ENCODE measurements at places on chromosomes 7 and 10.
A peak's percentile ranks its signal among the peaks of the same experiment; 100 is the strongest.

GRCh38 chr10:97019213-97019844, 166.4 kb downstream of the SLIT1 start:
- DNase-seq = no peak

- DNase-seq = no peak
Observed at GRCh38 chr10:1527951-1528350, 209.4 kb downstream of the ADARB2 start.

- no peak for DNase-seq
Observed at GRCh38 chr10:283916-284356, 148.7 kb downstream of the ZMYND11 start.

GRCh38 chr7:6398943-6399342, 48.8 kb downstream of the DAGLB start:
- DNase-seq = no peak

DNA sequence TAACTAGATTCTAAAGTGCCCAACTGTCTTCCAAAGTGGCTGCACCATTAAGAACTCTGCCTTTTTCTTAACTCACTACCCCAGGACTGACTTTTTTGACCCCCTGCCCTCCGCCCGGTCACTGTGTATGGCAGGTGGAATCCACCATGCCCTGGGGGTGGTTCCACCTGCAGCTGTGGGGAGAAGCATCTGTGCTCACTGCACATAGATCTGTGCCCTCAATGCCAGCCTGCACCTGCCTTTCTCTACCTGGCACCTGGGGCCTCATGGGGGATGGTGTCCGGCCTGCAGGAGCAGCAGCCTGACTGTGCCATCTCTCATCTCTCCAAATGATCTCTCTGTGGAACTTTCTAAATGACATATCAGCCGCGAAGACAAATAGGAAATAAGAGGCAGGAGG, 353.5 kb downstream of the PAXIP1 start:
- peak; percentile 74 for DNase-seq

DNA sequence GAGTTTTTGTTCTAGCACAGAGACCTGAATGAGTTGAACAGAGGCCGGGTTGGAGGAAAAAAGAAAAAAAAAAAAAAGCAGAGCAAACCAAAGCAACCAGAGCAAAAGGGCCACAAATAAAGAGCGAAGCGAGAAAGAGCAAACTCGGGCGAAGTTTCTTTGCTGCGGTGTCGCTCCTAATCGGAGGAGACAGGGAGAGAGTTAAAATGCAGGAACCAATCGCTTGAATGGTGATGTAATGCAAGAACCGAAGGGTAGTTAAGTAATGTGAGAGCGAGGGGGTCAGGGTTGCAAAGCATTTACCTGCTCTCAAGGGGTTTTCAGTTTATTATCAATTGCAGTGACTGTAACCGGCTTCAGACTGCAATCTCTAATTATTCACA, 271.7 kb downstream of the TRIL start:
- peak; percentile 35 for DNase-seq

DNA sequence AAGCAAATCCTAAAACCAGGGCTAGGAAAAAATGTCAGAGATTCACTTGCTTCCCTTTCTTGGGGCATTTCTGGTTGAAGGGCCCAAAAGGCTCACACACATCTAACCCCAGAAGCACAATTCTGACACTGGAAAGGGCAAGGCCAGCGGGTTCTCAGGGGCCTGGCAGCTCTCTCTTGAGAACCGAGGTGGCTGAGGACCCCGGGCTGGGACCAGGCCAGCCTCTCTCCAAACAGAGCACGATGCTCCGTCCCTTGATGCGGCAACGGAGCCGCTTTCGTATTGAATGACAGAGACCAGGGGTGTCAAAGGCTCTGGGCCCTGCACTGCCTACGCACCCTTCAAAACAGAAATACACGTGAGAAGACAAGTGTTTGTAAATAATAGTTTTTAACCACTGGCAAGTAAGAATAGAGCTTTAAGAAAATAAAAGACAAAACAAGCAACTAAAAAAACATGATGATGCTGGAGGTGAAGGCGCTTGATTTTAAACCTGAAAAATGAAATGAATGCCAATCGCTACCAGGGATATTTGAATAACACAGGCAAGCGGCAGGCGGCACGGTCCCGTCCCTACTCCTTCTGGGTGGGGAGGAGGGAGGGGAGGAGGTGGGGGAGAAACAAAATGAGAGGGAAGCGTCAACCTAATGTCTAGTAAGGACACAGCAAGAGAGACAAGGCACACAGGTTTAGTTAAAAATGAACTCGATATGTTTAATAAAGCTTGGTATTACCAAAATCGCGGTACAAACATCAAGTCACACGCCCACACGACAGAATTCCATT, 68.0 kb downstream of the SLC29A4 start:
- DNase-seq = no peak

GRCh38 chr10:97631098-97631497, 2.2 kb downstream of the MORN4 start:
- no peak for DNase-seq

DNA sequence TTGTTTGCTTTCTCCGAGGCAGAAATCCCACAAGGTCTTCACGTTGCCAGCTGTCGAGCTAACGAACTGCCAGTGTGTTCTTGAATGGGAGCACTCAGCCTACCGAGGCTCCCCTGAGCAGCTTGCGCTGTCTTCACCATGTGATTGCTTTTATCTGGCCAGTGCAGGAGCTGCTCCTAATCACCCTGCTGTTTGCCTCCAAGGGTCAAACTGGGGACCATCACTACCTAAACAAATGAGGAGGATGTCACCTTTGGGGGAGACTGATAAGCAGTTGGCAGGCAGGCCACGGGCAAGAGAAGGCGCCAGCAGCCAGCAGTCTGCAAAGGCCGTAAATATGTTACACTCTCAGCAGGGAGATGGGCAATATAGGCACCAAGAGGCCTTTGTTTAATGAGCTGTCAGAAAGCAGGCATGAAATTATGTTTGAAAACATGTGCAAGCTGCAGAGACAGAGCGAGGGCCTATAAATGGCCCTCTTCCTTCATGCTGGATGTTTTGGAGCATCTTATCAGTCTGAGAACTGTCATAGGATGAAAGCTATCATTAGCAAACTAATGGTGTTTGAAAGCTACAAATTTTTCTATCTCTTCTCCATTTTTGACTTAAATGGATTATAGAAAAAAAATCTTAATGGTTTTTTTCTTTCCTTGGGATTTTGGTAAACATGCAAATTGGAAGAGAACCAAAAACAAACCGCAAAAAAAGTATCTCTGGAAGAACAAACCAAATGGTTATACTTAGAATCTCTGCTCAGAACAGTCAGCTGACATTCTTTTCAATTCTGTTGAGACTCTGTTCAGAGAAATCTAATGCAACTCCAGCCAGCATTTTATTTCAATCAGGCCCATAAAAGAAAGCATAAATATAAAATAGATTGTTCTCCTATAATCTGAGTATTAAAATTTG, 267.3 kb upstream of the NPVF start:
- no peak for DNase-seq

DNA sequence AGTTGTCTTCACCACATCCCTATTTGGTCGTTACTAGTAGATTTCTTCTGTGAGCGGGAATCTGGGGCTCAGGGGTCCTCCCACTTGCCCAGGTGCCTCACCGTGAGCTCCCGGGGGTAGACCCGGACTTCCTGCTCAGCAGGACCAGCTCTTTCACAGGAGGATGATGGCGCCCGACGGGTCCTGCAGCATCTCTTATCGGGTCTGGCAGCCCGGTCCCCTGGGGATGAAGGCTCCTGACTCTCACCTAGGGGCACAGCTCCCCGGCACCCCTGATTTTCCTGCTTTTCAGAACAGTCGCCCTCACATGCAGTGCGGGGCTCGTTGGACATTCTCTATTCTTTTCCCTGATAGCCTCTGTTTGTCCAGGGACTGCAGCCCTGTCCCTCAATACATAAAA, 33.0 kb upstream of the SHH start:
- no peak for DNase-seq

- DNase-seq = no peak
Observed at GRCh38 chr10:60336901-60337630, 52.6 kb downstream of the ANK3 start.

DNA sequence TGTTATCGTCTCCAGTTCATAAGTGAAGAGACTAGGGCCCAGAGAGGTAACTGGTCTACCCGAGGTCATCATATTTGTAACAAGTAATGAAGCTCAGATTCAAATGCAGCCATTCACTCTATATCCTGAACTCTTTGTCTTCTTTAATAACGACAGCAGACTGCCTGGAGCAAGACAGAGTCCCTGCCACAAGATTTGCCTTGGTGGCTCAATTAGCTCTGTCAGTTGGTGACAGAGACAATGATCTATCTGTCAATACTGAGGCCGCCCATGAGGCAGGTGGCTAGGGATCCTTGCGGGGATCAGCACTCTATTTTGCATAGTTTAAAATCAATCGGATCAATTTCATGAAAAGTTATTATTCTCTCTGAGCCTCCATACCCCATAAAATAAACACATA, 43.9 kb downstream of the SH3PXD2A start:
- no peak for DNase-seq

DNA sequence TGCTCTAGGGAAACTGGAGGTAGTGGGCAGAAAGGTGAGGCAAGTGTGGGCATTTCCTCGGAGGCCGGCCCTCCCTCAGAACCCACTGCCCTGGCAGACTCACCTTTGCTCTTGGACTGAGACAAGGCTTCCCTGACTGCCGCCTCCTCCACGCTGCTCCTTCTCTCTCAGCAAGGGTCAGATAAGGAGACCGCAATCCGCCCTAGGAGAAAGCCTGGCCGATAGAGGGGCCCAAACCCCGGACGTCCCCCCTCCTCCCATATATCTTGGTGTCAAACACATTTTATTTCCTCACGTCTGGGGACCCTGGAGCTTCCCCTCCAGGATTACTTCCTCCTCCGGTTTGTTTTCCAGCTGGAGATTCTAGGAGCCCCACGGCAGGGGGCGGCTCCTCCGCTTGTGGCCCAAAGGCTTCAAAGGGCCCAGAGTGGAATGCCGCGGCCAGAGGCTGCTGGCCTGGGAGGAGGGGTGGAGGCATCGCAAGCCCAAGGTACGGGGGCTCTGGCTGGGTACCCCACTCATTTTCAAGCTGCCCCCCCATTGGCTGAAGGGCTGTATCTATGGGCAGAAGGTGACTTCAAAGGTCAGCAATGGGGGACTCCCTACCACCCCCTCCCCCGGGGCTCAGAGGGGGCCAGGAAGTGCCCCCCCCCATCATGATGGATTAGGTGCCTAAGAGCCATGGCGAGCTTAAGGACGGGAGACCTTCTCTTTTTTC, 31.7 kb upstream of the LBX1 start:
- no peak for DNase-seq

- no peak for DNase-seq
Observed at GRCh38 chr10:17734432-17735080, 17.4 kb upstream of the TMEM236 start.

GRCh38 chr10:44908936-44909630, 2.1 kb upstream of the TMEM72 start:
- no peak for DNase-seq

DNA sequence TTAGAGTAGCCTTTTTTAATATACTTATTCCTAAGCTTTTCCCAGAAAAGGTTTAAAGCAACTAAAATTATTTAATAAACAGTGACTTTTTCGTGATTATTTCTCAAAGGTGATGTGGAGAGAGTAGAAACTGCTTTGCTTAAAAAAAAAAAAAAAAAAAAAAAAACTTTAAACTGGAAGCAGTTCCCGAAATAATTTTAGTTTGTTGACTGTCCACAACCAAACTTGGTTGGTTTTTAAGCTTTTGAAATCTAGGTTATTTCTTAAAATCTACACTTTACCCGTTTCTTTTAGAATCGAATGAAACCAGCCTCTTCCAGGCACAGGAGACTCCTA, 7.3 kb downstream of the SKAP2 start:
- DNase-seq = no peak

GRCh38 chr7:89994483-89994882, 159.8 kb upstream of the STEAP1 start:
- DNase-seq = no peak

DNA sequence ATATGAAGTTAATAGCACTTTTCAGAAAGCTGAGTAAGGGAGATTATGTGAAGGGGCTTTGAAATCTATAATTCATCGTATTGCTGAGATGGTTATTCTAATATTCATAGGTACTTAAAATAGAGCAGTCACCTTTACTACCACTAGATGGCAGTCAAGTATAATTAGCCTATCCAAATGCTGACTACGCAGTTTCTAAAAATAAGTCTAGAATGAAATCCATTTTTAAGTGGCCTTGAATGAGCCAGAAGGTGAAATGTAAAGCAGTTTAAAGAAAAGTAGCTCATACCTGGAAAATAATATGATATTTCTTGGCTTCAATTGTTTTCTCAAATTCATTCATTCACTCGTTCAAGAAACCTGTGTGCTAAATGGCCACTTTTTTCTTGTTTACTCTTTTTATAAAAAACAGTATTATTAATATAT, 1277.1 kb downstream of the GATA3 start:
- peak; percentile 21 for DNase-seq

DNA sequence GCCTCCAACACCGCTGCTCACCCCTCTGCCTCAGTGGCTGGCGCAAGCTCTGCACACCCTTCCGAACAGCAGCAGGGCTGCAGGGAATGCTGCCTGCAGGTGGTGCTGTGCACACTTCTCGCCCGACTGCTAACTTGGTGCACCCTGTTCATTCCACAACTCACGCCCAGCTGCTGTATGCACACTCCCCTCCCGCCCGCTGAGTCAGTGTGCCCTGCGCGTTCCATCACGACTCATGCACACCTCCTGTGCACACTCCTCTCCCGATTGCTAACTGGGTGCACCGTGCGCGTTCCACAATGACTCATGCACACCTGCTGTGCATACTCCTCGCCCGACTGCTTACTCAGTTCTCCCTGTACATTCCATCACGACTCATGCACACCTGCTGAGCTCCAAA, 21.5 kb downstream of the ADARB2 start:
- DNase-seq = no peak

DNA sequence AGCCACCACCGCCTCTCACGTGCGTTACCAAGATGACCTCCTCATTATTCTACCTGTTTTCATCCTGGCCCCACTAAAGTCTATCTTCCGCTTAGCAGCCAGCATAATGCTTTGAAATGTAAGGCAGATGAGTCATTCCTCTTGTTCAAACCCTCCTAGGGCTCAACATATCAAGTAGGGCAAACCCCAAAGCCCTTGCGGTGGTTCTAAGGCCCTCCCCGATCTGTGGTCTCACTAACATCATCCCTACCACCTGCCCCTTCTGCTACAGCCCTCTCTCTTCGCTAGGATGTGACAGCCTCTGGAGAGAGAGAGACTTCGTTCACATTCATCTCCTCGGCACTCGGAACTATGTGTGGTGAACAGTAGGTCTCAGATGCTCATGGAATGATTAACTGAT, 94.8 kb downstream of the SVIL start:
- no peak for DNase-seq

DNA sequence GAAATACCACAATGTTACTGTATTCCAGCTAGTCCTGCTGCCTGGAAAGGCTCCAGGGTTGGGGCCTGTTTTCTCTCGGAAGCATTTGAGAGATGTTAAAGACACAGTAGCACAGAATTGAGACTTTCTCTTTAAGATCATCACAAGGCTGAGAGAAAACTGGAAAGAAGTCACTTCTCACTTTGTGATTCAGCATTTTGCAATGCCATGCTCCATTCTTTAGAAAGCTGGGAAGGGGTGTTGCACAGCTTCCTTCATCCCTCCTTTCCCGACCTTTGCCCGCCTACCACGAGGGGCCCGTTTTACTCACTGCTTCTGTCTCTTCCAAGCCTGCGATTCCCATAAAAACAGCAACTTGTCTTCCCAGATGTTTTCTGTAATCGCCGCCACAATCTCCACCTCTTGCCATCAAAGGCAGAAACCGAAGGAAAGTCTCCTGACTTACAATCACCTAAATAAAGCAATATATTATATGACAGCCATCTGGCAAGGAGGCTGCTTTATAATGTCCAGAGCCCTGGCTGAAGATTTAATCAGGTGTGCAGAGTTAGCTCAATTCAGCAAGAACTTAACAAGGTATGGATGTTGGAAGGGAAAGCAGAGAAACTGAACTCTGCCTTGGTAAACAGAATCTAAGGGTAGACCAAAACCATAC, 18.9 kb downstream of the NOD1 start:
- DNase-seq = no peak

GRCh38 chr10:79926037-79926436, 22.9 kb downstream of the SFTPD start:
- no peak for DNase-seq

All from NCI-H774 (cell line).